DND-41 (cell line): ENCODE measurements at places on chromosomes 7 and 10.

- DNase-seq = peak; percentile 75
These were observed 860 bp downstream of the SEC31B start for GRCh38 chr10:100518761-100519241.

DNA sequence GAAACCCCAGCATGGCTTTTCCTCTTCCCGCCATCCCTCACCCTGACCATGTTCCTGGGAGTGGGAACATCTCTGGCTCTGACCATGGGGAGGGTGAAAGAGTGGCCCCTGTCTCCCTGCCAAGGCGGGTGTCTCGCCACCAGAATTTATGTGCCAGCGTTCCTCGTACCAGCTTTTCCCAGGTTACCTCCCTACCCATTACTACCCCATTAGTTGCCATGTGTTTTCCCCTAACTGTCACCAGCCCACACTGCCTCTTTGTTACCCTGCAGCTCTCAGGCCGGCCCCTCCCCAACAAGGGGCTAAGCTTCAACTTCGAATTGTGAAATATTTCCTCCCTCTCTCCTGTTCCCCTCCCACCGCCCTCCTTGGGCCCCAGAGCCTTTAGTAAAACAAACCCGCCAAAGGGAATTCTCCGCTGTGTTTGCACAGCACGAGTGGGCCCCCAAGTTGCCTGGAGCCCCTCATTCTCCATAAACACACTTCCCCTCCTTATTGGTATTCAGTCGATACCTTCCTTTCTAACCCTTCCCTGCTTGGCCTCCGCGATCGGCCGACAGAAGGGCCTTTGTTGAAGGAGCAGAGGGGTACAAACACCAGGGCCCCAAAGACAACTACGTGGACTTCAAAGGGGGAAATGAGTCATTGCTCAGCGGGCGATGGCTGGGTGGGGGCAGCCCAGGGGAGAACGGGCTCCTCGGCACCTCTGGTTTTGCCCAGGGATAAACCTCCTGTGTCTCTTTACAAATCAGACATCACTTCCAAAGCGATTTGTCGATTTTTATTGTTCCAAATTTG lies 45.5 kb downstream of the SLIT1 start:
- no peak for DNase-seq

GRCh38 chr10:54496852-54497251 lies 304.2 kb downstream of the PCDH15 start:
- DNase-seq = no peak

- no peak for DNase-seq
These were observed 23.9 kb upstream of the TMEM273 start for GRCh38 chr10:49212076-49212475.

GRCh38 chr7:122803323-122803722 lies 82.9 kb downstream of the CADPS2 start:
- DNase-seq = no peak

GRCh38 chr10:10520491-10521385 lies 496.9 kb upstream of the CELF2 start:
- DNase-seq = no peak

- no peak for DNase-seq
These were observed 232.5 kb downstream of the SKIDA1 start for GRCh38 chr10:21292763-21293517.

GRCh38 chr7:130148561-130148960 lies 56.6 kb downstream of the TMEM209 start:
- DNase-seq = no peak

GRCh38 chr10:127556916-127557315 lies 7.8 kb downstream of the NPS start:
- peak; percentile 26 for DNase-seq

DNA sequence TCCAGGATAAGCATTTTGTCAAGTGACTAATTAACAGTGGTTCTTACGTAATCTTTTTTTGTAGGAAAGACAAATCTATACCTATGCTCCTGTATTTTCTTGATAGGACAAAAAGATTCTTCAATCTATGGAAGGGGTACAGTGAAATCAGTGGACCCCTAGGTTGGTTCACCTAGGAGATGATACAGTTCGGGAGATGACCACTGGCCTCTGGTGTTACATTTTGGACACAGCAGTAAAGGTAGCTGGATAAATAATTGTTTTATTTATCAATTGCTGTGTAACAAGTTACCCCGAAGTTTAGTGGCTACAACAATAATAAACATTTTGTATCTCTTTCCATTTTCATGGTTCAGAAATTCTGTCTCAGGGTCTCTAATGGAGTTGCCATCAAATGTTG lies 288.2 kb upstream of the MAGI2 start:
- no peak for DNase-seq

DNA sequence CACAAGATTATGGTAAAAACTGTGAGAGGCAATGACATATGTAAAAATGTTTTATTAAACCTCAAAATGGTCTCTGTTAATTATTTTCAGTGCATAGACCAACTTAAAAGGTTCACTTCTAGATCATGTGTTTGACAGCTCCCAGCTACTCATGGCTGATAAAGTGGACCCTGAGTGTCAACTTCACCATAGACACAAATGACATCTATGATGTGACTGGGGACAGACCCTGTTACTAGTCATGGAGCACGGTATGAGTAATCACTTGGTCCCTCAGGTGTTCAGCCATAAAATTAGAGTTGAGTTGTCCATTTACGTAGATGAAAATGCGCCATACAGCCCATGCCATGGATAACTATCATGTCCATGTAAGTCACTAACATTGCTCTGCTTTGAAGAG lies 199.8 kb downstream of the ZNF365 start:
- DNase-seq = no peak

DNA sequence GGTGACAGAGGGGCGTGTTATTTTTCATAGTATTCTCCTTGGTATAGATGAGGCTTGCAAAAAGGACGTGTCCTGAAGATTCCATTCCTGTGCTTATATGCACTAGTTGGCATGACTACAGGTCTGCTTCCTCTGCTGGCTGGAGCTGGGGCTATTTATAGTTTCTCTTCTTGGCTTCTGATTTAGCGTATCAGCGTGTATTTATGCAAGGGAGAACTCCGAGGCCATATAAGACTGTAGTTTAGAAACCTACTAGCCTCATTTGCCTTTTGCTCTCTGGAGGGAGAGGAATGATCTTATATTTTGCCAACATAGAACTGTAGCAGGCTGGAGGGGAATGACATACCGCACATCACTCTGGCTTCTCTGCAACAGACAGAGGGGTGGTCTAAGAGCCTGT lies 39.7 kb downstream of the CACNB2 start:
- no peak for DNase-seq

DNA sequence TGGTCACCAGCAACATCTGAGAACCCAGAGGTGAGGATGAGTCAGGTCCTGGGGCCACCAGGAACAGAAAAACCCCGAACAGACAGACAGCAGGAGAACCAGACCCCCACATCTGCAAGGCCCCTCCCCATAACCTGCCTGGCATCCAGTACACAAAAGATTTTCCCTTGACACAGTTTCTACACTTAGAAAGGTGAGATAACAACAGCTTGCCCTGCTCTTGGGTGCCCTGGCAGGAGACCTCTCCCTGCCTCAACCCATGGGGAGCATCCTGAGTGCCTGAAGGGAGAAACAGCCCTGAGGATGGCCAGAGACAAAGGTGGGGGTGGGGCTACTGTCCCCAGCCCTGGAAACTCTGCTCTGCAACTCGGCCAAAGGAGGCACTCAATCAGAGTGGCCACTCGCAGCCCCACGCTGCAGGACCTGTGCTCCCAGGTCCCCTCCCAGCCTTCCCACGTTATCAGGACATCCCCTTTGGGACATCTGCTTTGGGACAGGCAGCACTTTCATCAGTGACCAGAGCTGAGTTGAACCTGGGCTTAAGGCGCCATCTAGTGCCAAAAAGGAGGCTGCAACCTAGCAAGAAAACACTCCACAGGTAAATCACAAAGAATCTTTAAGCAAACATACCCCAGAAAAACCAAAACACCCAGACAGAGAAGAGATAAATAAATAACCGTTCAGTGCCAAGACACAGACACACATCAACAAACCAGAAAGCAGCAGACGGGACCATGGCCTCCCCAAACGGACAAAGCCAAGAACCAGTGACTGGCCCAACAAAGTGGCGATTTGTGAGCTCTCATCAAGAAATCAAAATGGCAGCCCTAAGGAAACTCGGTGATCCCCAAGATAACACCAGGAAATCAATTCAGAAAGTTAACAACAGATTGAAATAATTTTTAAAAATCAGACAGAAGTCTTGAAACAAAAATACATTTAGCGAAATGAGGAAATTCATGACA lies 233.7 kb downstream of the PTPRN2 start:
- peak; percentile 36 for DNase-seq

- no peak for DNase-seq
These were observed 126.7 kb upstream of the CXCL12 start for GRCh38 chr10:44511601-44512000.

DNA sequence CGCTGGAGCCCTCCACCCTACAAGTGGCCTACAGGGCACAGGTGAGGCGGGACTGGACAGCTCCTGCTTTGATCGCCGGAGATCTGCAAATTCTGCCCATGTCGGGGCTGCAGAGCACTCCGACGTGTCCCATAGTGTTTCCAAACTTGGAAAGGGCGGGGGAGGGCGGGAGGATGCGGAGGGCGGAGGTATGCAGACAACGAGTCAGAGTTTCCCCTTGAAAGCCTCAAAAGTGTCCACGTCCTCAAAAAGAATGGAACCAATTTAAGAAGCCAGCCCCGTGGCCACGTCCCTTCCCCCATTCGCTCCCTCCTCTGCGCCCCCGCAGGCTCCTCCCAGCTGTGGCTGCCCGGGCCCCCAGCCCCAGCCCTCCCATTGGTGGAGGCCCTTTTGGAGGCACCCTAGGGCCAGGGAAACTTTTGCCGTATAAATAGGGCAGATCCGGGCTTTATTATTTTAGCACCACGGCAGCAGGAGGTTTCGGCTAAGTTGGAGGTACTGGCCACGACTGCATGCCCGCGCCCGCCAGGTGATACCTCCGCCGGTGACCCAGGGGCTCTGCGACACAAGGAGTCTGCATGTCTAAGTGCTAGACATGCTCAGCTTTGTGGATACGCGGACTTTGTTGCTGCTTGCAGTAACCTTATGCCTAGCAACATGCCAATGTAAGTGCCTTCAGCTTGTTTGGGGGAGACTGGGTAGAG lies at the start of gene COL1A2:
TSS of gene COL1A2 (plus strand) at position 459 of the 704 bp plus-strand sequence. CDS start at position 596, 137 bp downstream.
- no peak for DNase-seq

GRCh38 chr7:117188949-117189592 lies 133.8 kb downstream of the WNT2 start:
- DNase-seq = no peak

- peak; percentile 8 for DNase-seq
These were observed 554.0 kb downstream of the MDFIC start for GRCh38 chr7:115475761-115476385.

- no peak for DNase-seq
These were observed 20.5 kb downstream of the CHCHD3 start for GRCh38 chr7:133061357-133061756.

- DNase-seq = no peak
These were observed 839.9 kb downstream of the CCSER2 start for GRCh38 chr10:85168243-85168642.

DNA sequence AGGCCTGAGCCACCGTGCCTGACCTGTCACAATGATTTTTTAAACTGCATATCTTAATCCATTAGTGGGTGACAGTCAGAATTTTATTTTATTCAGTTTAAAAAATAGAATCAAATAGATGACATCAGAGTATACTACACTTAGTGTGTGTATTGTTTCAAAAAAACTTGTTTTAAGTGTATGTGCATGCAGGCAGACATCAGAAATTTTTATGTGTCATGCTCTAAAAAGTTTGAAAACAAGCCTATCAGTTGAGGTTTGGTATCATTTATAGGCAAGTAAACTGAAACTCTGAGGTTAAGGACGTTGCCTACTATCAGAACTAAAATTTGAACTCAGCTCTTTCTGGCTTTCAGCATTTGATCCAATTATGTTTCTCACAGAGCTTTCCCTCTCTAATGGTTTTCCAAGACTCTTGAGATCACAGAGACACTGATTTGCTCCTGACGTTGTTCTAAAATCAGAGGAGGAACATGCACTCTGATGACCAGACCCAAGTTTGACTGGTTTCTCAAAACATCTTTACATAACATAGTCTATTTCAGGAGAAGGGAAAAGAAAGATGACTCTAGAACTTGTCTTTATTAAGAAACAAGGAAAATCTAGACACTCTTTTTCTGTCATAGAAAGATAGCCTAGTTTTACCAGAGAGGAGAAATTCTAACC lies 188.6 kb downstream of the AUTS2 start:
- DNase-seq = no peak

DNA sequence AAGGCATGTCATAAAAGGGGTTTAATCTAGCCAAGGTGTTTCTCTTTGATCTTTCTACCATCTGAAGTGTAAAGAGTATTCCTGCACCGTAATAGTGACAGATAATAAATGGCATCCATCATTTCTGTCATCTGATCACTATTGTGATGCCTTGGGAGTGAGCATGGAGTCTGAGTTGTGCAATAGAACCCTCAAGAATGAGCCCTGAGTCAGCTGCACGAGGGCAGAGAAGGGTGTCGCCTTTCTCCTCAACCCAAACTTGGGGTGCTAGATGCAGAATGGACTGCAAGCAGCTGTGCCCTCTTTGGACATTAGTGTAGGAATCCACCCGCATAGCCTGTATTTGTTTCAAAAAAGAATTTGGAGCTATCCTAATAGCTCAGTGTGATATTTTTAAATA lies 115.2 kb downstream of the ZNF37A start:
- no peak for DNase-seq

DNA sequence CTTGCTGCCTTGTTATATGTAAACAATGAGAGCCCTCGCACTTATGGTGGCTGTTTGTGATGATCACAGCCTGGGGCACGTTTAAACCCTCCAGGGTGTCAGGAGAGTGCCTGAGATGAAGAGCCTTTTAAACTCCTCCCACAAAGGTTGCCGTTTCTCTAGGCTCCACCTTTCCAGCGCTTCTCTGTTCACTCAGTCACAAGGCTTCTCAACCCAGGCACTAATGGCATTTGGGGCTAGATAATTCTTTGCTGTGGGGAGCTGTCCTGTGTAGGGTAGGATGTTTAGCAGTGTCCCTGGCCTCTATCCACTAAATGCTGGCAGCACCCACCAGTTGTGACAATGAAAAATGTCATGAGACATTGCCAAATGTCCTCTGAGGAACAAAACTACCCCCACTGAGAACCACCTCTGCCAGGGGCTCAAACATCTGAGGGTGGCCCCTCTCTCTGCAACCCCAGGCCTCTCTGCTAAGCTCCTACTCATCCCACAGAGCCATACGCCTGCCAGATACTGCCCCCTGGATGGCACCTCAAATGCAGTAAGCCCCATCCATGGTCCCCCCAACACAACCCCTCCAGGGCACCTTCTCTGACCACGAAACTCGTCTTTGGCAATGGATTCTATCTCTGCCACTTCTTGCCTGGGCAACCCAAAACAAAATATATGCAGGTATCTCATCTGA lies 144.3 kb upstream of the ZMIZ1 start:
- DNase-seq = no peak

DNA sequence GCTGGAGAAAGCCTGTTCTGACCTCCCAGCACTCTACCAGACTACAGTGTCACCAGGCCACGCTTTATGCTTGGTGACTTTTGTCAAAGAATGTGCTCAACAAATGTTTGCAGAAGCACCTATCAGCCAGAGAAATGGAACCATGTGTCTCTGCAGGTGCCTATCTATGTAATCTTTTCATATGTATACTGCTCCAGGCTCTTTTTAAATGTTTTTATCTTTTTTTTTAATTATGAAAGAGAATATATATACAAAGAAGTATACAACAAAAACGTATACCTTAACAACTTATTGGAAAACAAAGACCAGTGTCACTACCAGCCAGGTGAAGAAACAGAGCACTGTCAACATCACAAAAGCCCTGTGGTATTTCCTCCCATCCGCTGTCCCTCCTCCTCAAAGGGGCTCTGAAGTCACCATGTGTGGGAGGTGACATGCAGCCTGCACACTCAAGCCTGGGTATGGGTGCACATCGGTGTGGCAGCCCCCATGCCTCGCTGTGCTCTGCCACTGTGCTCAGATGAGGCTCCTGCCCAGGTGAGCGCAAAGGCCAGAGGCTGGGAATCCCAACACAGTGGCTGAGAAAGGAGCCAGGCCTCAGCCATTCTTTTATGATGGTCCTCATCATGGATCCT lies 120.6 kb downstream of the CLEC2L start:
- no peak for DNase-seq
